ENCODE measurements at places on chromosomes 7 and 10.

- no peak for DNase-seq
Measured at GRCh38 chr7:375321-375831, 85.4 kb downstream of the FOXL3 start.

DNA sequence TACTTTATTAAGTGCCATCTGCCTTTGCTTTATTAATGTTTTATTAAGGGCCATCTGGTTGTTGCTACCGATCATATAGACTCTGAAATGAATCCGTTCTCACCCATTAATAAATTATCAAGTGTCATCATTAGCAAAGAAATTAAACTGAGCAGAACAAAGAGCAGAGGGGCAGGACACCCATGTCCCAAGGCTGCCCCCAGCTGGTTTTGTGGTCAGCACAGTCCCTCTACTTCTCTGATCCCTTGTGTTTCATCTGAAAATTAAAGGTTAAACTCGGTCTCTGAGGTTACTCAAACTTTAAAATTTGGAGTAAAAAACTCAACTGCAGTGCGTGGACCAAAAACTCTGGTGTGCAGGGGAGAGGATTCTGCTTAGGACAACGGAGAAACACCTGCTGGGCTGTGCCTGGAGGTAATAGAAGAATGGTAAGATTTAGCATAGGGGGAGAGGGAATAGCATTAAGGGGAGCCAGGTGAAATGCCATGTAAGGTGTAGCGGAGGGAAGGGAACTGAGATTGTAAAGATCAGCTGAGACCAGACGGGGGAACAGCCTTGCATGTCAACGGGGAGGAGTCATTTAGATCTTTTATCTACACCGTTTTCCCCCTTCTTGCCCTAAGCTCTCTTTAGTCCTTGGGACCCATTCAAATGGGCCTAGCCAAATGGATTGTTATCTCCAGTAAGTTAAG is 10.8 kb upstream of the GSDME start:
- DNase-seq, result no peak

- DNase-seq, result no peak
Measured at GRCh38 chr7:42961170-42961569, 29.0 kb downstream of the MRPL32 start.

DNA sequence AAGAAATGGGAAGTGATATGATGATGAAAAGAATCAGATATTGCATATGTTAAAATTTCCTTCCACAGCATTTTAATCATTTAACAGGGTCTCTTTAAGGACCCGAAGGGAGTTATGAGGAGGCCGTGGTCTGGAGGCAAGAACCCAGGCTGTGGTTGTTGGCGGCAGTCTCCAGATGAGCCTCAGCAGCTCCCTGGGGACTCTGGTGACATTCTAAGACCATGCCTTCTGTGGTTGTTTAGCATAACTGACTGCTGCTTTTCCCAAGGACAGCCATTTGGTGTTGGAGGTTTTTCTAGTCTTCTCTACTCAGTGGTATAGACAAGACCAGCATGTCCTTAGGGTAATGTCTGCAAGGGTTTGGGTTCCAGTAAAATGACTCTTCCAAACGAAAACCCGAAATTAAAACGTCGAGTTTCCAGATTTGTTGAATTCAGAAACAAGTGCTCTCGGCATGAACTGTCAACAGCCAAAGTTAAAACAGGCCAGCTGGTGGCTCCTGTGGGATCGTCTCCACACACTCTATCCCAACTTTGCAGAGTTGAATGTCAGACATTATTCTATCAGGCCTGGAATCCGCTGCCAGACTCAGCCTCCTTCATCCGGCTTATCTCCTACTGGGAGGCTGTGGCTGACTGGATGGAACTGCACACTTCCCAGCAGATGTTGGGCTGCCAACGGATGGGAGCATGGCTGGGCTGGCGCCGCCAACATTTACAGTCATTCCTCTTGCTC is 183.1 kb downstream of the TAX1BP1 start:
- DNase-seq, result no peak

GRCh38 chr10:26593896-26594295 is 103.6 kb upstream of the PDSS1 start:
- DNase-seq, result no peak
